Activated naive CD4-positive, alpha-beta T cell treated with anti-CD3 and anti-CD28 coated beads, Interleukin-2, amount 50 U/mL, for 72 hours (primary cell): ENCODE measurements at places on chromosomes 7 and 10. TPM values are rescaled to one million over a fixed set of nuclear protein-coding genes. Genes with fewer than 3 reads are reported as not detected.
A peak's percentile ranks its signal among the peaks of the same experiment; 100 is the strongest.

Gene LDB3
- 0.16 TPM for total RNA-seq

DNA sequence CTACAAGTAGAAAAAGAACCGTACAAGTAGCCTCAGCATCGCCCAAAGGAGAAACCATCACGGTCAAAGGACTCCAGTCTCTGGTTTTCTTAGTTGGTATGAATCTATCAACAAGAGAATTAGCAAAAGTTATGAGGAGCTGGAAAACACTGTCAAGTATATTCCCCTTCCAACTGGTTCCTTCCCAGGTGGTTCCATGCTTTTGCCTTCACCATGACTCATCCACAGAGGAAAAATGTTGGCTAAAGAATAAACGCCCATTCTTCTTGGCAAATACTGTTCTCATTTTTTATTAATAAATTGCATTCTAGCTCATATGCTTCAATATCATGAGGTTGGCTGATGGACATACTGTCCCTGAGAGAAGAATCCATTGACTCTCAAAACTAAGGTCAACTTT is 6.4 kb downstream of the ELMO1 start:
- DNase-seq: no peak

Gene ZNF488
- 0.23 TPM for total RNA-seq

Gene CFTR
- not detected for total RNA-seq

DNA sequence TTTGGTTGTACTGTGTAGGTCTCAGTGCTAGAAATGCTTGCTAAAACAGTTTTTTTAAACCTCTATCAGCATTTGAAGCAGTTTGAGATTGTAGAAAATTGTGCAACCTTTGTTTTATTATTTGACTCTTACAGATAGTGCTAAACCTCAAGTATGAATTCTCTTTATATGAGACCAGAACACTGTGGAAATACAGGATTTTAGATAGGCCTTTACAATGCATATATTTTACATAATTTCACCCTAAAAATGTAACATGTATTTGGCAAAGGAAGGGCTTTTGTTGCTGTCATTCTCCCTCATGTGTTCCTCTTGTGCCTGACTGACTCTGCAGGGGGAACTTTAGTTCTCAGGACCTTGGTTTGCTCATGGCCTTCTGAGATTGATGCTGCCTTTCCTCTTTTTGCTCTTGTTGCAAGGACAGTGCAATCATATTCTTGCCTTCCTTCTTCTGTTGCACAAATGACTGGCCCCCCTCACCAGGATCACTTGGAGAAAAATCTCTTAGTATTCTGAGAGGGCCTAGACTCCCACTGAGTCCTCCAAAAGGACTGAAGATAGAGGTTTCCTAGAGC is 188.7 kb downstream of the PPP1R9A start:
- no peak for DNase-seq

GRCh38 chr10:113495553-113495952 is 57.3 kb upstream of the HABP2 start:
- DNase-seq: no peak

Gene AQP1
- total RNA-seq: not detected

Gene TRIM50
- total RNA-seq: not detected

Gene KCNH2
- total RNA-seq: 0.41 TPM

Gene ALOX5
- total RNA-seq: 0.68 TPM

GRCh38 chr7:149860821-149861727 is 12.7 kb upstream of the ATP6V0E2 start:
- DNase-seq: no peak

Gene ZNF485
- total RNA-seq: 5.8 TPM

- DNase-seq: no peak
Measured at GRCh38 chr10:48266528-48266927, 8.0 kb downstream of the FRMPD2 start.

DNA sequence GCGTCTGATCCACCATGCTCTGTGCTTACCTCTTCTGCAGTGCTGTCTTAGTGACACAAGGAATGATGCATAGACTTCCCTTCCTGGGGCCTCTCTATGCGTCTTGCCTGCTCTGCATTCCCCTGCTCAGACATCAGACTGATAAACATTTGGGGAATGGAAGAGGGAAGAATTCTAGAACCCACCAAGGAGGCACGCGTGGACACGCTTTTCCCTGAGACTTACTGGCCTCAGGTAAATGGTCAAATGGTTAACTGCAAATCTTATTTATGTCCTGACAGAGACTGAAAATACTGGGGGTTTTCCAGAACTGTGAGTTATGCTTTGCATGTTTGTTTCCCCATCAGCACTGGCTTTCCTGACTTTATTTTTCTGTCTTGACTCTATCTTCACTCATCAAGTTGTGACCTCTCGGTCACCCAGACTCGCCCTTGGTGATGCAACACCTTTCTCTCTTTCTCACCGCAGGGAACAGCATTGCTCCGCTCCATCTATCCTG is 285.9 kb upstream of the FZD8 start:
- no peak for DNase-seq

GRCh38 chr7:2525658-2526630 is 6.4 kb downstream of the LFNG start:
- DNase-seq: no peak

- no peak for DNase-seq
Measured at GRCh38 chr10:5811387-5811821, 1.8 kb downstream of the GDI2 start.

- DNase-seq: no peak
Measured at GRCh38 chr10:19728376-19728775, 87.9 kb upstream of the PLXDC2 start.

Gene CPA4
- total RNA-seq: not detected

Gene VPS41
- total RNA-seq: 84.6 TPM

- DNase-seq: no peak
Measured at GRCh38 chr7:149725916-149726315, 47.5 kb downstream of the ZNF467 start.

DNA sequence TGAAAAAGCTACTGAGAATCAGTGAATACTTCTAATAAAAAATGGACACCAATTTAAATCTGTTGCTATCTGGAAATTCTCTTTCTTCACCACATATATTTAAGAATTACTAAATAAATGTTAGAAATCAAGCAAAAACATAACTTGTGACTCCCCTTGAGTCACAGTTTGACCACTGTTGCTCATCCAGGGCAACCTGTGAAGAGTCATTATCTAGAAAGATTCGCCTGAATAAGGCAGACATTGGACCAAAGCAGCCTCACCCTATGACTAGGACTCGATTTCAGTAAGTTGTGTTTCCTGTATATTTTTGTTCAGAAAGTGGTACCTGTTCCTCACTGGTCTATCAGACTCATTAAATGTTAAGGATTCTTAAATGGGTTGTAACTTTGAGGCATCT is 572.4 kb downstream of the ATRNL1 start:
- no peak for DNase-seq

GRCh38 chr10:103678178-103678526 is 177.2 kb downstream of the SH3PXD2A start:
- peak; percentile 81 for DNase-seq

Gene SLC37A3
- total RNA-seq: 57.8 TPM

DNA sequence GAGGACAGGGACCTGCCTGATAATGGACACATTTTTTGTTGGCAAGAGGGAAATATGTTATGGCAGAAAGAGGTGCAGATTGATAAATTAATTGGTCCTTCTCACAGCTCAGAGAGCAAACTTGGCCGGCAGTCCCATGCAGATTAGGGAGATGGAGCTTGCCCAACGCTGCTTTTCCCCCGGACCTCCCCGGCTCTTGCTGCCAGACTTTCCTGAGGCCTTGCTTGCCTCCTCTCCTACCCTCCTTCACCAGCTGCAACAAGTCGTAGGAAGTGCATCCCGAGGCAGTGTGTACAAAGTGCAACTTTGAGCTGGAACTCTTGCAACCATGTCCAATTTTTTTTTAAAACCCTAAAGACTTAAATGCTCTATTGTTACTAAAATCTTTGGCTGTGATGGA is 215.5 kb downstream of the LRMDA start:
- DNase-seq: no peak

Gene BTRC
- total RNA-seq: 20.9 TPM

GRCh38 chr7:19107081-19107355 is 10.4 kb downstream of the TWIST1 start:
- no peak for DNase-seq

DNA sequence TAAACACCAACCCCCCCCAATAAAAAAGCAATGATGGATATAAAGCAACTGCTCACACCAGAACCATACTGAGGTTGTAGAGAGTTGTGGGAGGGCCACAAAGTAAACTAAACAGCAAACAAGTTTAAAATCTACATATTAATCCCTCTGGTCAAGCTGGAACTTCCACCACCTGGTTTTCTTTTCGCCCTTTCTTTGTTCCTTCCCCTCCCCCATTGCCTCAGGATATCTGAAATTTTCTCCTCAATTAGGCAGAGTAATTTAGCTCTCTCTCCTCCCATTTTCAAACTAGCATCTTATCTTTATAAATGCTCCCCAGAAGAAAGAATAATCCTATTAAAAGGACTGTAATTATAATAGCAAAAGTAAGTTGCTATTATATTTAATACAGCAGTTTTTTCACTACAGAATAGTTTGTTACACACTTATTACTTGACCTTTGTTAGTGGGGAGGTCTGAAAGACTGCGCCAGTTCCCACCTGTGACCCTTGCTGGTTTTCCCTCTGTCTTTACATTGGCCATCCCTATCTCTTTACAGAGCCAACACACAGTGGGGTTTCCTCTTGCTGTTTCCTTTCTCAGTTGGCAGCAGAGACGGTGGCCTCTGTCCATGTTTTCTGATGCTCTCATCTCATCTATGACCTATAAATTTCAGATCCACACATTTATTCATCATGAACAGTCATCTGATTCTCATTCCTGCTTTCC is 235.4 kb downstream of the RNLS start:
- no peak for DNase-seq
